Stimulated activated CD4-positive, alpha-beta T cell treated with anti-CD3 and anti-CD28 coated beads, Interleukin-1b, Interleukin-23, amount 100 ng/mL, for 1 hour (primary cell): ENCODE measurements at places on chromosomes 2 and 18.

- DNase-seq: no peak
Observed at GRCh38 chr18:58026395-58026794, 17.6 kb upstream of the NEDD4L start.

GRCh38 chr2:144452169-144452988 lies 67.5 kb downstream of the ZEB2 start:
- no peak for DNase-seq

DNA sequence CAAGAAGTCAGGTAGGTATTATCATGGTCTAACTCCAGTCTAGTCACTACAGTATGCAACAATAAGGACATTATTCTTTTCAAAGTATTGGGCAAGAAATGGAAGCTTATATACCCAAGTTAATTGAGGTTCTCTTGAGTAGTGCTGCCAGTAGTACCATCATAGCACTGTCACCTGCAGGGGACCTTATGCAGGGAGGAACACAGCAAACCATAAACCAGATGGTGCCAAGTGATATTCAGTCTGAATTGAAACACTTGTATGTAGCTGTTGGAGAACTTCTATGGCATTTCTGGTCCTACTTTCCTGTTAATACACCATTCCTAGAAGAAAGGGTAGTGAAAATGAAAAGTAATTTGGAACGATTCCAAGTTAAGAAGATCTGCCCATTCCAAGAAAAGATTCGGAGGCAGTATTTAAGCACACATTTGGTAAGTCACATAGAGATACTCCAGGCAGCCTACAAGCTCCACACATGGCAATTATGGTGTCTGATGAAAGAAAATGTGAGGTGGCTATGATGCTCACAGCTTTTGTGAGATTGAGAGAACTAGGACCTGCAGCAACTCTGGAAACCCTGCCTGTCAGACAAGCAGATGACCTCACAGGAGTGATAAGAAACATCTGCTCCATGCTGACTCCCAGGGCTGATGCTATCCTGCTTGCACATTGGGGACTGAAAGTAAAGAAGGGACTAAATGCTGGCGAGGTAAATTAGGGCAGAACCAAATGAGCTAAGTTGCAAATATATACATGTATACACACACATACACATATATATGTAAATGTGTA lies 174.7 kb downstream of the MC4R start:
- DNase-seq: no peak

DNA sequence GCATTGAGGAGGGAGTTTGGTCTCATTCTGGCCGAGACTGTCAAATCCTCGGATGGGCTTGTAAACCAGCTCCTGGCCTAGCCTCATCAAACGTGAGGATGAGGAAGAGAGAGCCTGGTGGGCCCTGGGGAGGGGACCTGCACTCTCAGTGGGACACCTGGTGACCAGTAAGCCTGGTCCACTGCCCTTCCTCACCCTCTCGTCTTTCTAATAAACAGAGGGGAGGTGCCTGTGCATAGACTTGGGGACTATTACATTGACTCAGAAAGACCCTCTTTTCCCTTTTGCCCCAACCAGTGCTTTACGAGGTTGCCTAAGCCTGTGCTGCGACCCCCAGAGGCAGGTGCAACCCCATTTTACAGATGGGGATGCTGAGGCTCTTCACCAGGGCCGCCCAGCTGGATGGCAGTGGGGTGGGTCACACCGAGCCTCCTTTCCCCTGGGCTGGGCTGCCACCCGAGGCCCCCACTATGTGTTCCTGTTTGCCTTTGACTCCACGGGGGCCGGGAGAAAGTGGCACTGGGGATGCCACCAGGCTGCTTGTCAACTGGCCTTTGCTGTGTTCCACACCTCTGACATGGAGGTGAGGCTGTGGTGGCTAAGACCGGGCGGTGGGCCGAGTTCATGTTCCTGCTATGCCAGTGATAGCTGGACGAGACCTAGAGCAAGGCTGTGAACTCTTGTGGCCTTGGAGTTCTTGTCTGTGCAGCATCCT lies 85.9 kb downstream of the GLI2 start:
- DNase-seq: no peak

DNA sequence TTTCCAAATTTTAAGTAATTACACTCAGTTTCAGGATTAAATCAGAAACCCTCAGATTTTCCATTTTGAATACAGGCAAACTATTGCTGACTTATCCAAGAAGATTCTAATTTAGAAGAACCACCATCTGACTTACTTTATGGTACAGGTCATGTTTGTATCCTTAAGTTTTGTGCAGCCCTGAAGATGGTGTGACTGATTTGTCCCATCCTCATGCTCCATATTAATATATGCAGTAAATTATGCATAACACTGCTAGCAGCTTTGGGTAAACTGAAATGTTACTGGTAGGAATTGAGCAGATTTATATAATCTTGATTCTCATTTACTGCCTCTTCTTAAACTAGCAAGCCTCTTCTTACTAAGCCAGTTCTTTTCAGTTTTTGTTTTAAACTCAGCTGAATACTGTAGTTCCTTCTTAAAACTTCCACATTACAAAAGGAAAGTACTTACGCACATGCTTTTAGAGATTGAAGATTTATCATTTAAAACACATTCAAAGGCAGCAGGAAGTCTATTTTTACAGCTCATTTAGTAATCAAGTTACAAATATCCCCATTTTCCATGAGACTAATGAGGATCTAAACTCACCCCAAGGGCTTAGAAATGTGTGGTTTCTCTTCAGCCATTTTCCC lies 25.7 kb downstream of the MEX3C start:
- no peak for DNase-seq

DNA sequence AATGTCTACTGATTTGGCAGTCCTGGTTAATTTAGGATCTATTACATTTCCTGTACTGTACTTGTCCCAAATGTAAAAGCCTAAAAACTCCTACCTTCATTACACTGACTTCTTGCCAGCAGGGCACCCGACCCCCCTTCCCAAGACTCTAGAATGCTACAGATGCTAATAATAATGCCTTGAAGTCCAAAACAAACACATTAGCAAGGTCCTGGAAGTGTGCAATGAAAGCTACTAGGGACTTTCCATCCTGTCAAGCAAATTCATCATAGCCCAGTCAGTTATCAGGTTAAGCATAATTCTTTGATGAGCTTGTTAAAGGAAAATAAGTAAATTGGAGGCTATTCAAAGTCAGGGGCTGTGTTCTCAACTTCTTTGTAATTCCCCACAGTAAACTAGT lies 115.3 kb upstream of the RBBP8 start:
- no peak for DNase-seq

- DNase-seq: no peak
Observed at GRCh38 chr2:152565884-152566727, 151.2 kb downstream of the PRPF40A start.

DNA sequence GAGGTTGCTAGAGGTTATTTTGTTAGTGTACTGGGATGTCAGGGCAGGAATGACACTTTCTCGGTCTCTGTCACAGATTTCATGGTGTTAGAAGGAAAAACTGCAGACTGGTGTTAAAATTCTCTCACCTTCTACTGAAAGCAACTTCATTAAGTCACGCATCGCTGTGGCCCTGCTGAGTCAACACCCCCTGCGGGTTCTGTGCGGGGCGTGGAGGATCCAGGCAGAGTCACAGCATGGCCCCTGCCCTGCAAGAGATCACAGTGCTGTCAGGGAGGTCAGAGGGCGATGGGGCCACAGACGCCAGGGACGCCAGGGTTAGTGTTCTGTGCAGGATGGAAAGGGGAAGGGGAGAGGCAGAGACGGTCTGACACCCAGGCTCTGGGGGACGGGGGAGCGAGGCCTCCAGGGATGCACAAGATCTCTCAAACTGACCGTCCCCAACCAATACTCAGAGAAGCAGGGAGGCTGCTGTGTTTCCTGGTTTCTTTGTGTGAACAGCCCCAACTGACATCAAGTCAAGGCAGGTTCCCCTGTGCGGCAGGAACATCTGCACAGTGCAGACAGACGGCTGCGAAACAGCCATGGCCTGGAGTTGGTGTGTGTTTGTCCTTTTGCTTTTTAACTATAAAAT lies 354.9 kb upstream of the SALL3 start:
- no peak for DNase-seq

DNA sequence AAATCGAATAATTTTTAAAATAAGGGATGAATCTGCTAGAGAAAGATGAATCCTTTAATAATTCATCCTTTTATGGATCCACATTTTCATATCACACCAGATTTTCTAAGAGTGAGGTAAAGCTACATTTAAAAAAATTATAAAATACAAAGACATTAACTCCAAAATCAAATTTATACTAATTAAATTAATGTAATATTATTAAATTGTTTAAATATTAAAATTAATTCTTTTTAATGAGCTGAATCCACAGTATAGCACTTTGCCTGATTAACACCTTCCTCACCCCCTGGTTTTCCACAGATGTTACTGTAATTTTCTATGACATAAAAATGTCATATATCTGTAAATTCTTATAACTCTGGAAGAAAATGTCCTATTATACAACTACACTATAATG lies 26.2 kb downstream of the ZRANB3 start:
- DNase-seq: no peak

DNA sequence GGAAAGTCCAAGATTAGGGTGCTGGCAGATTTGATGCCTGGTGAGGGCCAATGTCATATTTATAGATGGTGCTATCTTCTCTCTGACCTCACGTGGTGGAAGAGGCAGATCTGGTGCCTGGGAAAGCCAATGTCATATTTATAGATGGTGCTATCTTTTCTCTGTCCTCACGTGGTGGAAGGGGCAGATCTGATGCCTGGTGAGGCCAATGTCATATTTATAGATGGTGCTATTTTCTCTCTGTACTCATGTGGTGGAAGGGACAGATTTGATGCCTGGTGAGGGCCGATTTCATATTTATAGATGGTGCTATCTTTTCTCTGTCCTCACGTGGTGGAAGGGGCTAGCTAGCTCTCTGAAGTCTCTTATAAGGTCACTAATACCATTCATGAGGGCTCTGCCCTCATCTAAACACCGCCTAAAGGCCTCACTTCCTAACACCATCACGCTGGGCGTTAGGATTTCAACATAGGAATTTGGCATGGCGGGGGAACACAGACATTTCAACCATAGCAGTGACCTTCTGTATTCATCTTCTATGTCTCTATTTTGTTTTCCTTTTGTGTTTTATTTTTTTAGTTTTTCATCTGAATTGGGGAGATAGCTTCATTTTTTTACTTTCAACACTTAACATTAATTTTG lies 278.4 kb downstream of the SPAG16 start:
- DNase-seq: no peak

GRCh38 chr2:168471163-168471475 lies 15.0 kb downstream of the CERS6 start:
- no peak for DNase-seq

- DNase-seq: no peak
Observed at GRCh38 chr2:113760400-113760799, 4.0 kb upstream of the SLC35F5 start.

- DNase-seq: no peak
Observed at GRCh38 chr2:25044990-25045389, 3.1 kb downstream of the EFR3B start.

- no peak for DNase-seq
Observed at GRCh38 chr2:127479219-127479825, 47.0 kb downstream of the IWS1 start.

DNA sequence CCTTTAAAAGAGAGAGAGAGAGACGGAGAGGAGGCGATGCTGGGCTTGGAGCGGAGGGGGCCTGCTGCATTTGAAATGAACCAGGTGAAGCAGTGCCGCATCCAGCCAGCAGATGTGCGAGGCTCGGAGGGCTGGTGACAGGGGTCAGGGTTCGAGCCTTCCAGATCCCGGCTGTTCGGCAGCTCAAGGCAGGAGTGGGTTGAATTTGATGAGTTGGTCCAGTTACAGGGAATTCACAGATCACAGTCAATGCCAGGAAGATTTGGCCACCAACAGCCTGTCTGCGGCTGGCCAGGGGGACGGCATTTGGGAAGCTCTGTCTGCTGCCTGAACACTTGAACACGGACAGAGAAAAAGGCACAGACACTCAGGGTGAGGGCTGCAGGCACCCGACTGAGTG lies 48.6 kb downstream of the PTGR3 start:
- DNase-seq: no peak

- DNase-seq: no peak
Observed at GRCh38 chr2:149692961-149693396, 105.4 kb upstream of the MMADHC start.

DNA sequence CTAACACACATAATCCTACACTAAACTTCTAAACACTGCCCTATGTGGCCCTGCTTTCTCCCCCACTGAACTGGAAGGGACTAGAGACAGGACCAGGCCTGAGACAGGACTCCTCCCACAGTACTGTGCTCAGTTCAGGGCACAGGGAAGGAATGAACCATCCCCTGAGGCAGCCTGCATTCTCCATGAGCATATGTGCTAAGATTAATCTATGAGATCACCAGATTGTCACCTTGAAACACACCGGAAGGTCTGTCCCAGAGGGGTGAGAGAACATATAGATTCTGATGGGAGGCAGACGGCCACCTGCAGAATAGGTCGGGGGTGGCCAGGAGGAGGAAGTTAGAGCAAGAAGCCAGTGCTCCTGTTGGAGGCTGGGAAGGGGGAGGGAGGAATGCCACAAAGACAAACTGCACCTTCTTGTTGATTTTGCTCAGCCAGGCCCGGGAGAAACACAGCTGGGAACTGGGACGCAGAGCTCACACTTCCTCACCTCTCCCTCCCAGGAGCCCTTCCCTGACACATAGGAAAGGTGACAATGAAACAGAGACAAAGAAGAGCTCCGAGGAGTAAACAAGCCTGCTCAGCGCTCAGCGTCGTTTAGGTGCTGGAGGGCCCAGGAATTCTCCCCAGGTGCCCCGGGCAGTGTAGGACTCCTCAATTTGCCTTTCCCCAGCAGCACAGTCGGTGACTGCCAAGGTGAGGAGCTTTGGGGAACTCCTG lies 52.1 kb downstream of the ZBTB7C start:
- DNase-seq: no peak

GRCh38 chr2:28904295-28904694 lies 9.8 kb downstream of the WDR43 start:
- DNase-seq: no peak

DNA sequence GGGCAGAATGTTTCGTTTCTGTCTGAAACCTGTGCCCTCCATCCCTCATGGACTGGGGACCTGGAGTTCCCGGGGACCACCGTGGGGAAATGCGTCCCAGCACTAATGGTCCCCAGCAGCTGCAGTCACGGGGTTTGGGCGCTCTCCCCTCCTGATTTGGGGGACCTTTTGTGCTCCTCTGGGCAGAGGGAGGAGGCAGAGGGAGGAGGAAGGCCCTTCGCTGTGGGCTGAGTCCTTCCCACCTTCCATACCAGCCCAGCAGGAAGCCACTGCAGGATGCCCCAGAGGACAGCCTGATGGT lies 3.2 kb downstream of the GPR35 start:
- DNase-seq: no peak

DNA sequence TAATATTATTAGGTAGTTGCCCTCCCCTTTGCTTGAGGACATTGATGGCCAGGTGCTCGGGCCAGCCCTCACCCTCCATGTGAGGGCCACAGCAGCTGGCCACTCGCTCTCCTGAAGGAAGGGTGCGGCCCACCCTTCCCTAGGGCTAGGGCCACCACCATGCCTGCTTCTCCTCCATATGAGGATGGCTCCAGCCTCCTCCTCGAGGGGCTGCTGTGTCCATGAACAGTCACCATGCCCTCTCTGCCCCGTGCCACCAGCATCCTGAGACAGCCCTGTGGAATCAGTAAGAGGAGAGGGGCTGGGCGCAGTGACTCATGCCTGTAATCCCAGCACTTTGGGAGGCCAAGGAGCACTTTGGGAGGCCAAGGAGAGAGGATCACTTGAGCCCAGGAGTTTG lies 2.4 kb downstream of the GPR17 start:
- DNase-seq: no peak

- no peak for DNase-seq
Observed at GRCh38 chr2:4981802-4982409, 710.3 kb upstream of the SOX11 start.

GRCh38 chr2:118582058-118582457 lies 265.4 kb downstream of the EN1 start:
- DNase-seq: no peak

- no peak for DNase-seq
Observed at GRCh38 chr18:13452388-13452811, 233.8 kb downstream of the LDLRAD4 start.
